ENCODE measurements at places on chromosomes 16 and 17.

DNA sequence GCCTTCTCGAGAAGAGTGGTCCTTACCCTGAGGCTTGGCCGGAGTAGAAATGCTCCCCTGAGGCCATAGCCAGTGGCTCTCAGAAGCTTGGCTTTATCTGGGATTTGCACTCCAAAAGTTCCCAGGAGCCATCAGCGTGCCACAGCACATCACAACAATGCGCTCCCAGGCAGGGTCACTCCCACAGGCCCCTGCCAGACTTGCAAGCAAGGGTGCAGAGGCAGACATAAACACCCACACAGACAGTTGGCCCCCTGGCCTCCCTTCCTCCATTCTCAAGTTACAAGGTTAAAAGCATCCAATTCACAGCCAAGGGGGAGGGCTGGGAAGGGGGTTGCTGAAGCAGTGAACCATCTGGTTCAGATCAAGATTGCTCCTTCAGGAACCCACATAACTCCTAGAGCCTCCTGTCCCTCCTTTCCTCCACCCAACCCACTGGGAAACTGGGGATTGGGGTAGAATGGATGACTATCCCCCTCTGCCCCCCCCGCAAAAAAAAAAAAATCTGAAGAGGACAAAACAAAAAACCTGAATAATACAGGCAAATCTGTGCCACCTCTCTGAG, 1.8 kb downstream of the ST3GAL2 start:
- DNase-seq, result no peak

GRCh38 chr17:8059131-8059530, 20.3 kb downstream of the ALOX15B start:
- DNase-seq, result no peak

GRCh38 chr17:60554377-60554788, 28.3 kb upstream of the APPBP2 start:
- DNase-seq, result no peak

- DNase-seq, result no peak
These were observed 5.0 kb downstream of the ARMC7 start for GRCh38 chr17:75114552-75115314.

GRCh38 chr16:17397499-17397891, 73.3 kb downstream of the XYLT1 start:
- DNase-seq, result no peak

DNA sequence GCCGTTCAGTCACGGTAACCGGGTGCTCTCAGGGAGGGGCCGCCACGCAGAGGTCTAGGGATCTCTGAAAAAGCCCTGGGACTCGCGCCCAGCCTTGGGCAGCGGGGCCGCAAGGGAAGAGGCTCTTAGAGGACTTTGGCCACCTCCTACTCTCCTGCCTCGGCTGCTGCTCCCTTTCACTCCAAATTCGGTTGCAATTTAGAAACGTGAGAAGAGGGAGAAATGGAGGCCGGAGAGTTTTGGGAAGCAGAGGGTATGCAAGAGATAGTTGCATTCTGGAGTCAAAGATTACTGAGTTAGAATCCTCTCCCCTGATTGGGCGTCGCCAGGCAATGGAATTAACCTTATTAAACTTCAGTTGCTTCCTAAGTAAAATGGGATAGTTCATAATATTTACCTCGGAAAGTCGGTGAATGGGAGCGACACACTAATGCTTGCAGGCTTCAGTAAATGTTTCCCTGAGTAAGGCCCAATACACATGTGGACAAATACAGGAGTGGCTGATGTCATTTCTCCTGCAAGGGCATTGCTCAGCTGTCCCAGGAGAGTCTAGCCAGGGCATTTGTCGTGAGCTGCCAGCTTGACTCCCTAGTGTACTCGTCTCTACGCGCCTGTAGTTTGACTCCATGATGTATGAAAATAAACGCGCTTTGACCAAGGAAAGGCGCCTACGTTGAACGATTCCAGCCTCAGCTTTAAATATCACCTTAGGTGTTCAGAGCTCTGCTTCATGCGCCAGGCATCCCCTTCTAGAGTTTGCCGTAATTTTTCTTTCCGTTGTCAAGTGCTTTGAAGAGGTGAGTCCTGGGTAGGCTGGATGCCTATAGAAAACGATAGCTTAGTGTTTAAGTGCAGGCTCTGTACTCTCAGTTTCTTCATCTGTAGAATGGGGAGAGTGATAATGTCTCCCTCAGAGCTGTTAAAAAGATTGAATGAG, 667 bp downstream of the OGFOD1 start:
- peak; percentile 69 for DNase-seq

DNA sequence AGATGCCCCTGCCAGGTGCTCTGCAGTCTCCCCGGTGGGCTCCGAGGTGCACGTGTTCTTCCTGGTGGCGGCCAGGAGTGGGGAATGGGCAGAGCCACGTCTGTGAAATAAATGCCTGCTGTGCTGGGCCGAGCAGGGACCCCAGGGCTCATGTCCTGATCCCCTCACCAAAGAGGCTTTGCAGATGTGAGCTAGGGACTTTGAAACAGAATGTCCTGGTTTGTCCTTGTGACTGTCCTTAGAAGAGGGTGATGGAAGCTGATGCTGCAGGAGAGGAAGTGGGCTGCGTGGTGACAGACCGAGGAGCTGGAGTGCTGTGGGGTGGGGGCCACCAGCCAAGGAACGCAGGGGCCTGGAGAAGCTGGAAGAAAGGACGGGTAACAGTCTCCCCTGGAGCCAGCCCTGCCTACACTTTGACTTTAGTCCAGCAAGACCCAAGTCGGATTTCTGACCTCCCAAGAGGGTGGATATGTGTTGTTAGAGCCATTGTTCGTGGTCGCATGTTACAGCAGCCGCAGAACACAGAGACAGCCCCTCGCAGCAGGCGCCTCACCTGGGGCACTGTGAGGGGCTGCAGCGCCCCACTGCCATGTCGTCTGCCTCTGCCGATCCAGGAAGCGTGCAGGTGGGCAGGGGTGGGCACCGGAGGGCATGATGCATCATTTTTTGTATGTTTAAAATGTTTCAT, 217.9 kb upstream of the CIBAR2 start:
- DNase-seq, result no peak

DNA sequence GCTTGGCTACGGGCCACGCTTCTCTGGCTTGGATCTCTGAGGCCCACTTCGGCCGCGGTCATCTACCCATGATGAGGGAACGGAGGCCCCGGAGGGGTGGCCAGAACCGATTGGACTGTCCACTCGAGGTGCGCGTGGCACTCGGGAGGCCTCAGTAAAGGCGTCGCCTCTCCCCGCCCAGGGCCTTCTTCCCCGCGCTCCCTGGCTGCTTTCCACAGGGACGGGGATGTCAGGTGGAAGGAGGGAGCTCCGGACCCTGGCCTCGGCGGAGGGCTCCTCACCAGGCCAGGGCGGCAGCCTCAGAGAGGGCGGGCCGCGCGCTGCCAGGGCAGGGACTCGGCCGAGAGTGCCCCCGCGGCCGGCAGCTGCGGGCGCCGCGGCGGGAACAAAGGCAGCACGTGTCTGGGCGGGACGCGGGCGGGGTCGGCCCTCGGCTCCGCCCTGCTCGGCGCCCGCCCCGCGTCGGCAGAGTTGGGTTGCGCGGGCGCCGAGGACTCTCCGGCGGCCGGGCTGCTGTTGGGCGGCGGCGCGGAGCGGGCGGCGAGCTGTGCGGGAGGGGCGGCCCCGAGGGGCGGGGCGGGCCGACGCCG, 587 bp upstream of the CDK5R1 start:
- peak; percentile 75 for DNase-seq

Data from RWPE1 (cell line).